Stomach (tissue), 19 donors: ENCODE measurements at places on chromosomes 2 and 18. TPM values are rescaled to one million over a fixed set of nuclear protein-coding genes. Genes with fewer than 3 reads are reported as not detected.

DNA sequence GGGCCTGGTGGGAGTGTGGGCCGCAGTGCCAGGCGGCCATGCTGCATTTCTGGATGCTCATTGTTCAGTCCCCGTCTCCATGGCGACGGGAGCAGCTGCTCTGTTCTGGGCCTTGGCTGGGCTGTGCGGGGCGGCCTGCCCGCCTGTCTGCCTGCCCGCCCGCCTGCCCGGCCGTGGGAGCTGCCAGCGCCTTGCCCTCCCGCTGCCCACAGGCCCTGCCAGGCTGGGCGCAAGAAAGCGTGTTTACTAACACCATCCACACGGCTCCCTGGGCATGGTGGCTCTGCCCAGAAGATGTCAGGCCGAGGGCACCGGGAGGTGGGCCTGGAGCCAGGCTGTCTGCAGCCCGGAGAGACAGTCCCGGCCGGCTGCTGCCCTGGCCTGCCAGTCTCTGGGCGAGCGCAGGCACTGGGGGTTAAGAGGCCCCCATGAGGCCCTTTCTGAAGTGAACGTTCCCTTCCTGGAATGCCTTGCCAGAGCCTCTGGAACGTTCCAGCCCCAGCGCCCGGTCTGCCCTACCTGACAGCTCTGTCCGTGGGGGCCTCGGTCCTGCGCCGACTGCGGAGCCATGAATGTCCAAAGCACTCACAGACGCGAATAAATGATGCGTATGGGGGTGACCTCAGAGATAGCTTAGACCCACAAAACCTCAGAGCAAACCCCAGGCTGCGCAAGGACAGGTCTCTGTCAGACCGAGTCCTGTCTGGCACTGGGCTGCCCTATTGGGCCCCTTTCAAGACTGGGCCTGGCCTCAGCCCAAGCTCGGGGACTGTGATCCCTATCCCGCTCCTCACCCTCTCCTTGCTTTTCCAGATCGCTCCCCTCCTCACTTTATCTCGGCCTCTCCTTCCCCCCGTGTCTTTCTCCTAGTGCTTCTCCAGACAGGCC lies 44.3 kb downstream of the MYCN start:
- DNase-seq = peak; percentile 78

GRCh38 chr2:46886268-46887027 lies 29.2 kb downstream of the MCFD2 start:
- DNase-seq = no peak

GRCh38 chr2:219878516-219878915 lies 251.1 kb downstream of the SLC4A3 start:
- no peak for DNase-seq

- DNase-seq = no peak
Measured at GRCh38 chr2:227822416-227823003, 8.9 kb downstream of the CCL20 start.

- no peak for DNase-seq
Measured at GRCh38 chr2:24675338-24675737, 117.9 kb downstream of the PTRHD1 start.

GRCh38 chr2:207734264-207734635 lies 22.8 kb downstream of the CCNYL1 start:
- no peak for DNase-seq

- no peak for DNase-seq
Measured at GRCh38 chr2:66032226-66032775, 402.6 kb upstream of the MEIS1 start.

GRCh38 chr18:32259553-32259952 lies 69.7 kb downstream of the MEP1B start:
- DNase-seq = no peak

DNA sequence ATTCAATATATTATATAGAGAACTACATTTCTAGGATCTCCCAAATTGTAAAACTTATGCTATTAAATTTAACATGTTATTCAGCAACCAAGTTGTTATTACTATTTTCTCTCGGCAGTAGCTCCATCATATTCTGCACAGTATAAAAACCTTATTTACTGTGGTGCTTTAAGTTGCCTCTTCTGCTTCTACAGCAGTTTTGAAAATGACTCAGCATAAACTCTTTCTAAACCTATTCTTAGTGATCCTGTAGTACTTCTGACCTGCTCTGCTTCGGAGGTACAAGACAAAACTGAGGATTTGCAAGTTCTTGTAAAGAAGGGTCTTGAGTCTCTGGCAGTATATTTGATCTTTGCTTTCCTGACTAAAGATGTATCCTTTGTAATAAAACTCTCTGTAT lies 567.2 kb downstream of the TMX3 start:
- no peak for DNase-seq

DNA sequence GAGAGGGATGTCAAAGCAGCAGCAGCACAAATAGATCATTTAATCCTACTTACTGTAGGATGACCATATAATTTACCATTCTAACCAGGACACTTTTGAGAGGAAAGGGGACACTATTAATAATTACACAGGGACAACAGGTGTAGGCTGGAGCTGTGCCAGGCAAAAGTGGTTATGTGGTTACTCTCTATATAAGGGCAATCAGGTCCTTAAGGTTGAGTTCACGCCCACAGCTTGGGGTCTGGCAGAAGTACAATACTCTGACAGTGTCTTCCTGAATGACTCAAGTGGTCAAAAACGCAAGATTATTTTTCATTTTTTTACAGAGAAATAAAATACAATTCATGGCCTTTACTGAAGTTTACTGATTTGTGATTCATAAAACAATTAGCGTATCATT lies 2.8 kb downstream of the PREPL start:
- DNase-seq = peak; percentile 59

DNA sequence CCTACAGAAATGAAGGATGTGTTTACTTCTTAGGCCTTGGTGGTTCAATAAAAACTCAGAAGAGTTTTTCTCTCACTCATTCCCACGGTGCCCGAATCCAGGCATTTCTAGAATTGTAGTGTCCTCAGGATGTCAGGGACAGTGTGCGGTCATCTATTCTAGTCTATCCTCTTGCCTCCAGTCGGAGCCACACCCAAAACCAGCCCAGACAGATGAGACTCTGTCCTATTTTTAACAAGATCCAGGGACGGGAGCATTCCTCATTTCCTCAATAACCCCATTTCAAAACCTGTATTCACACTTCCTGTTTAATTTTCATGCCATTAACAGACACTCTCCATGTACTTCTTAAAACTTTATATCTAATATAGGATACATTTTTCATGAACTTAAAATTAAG lies 11.6 kb upstream of the RBMS1 start:
- DNase-seq = no peak

DNA sequence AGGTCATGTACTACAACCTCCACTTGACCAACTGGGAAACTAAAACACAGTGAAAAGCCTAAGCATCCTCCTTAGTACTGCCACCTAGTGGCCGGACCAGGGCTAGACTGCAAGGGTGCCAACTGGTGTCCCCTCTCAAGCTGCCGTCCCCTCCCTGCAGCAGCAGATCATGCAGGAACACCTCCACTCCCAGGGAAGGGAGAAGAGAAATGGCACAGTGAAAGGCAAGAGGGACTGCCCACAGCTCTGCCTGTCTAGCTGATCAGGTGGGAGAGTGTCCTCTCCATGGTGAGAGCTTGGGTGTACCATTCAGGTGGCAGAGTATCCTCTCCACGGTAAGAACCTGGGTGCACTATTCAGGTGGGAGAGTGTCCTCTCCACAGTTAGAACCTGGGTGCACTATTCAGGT lies 78.1 kb downstream of the AAK1 start:
- DNase-seq = peak; percentile 57

DNA sequence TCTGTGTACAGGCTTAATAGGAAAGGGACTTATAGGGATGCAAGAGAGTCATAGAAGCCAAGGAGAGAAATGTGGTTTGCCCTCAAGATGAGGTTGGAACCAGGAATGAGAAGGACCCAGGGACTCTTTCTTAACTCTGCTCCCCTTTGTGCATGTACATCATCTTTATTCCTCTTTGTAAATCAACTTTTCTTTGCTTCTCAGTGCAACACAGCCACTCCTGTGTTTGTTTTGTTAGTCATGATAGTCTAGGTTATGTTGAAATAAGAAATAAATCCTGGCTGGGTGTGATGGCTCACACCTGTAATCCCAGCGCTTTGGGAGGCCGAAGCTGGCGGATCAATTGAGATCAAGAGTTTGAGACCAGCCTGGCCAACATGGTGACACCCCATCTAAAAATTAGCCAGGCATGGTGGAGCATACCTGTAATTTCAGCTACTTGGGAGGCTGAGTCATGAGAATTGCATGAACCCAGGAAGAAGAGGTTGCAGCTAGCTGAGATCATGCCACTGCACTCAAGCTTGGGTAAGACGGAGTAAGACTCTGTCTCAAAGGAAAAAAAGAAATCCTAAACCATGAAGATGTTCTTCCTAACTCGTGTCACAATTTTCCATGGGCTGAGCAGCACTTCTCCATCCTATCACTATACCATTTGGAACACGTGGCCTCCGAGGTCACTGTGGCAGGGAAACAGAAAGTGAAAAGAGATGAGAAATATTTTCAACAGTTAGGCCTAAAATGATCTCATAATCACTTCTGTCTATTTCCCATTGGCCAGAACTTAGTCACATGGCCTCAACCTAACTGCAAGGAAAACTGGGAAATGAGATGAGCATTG lies 73.0 kb upstream of the TMEM17 start:
- DNase-seq = no peak

The UGT1A10 gene
- total RNA-seq = 8.4 TPM

The POTEJ gene
- total RNA-seq = not detected

The CKAP2L gene
- 4.4 TPM for total RNA-seq
